ENCODE measurements at places on chromosomes 1 and 21.

GRCh38 chr1:244598611-244599010 lies 54.3 kb upstream of the DESI2 start:
- no peak for DNase-seq

DNA sequence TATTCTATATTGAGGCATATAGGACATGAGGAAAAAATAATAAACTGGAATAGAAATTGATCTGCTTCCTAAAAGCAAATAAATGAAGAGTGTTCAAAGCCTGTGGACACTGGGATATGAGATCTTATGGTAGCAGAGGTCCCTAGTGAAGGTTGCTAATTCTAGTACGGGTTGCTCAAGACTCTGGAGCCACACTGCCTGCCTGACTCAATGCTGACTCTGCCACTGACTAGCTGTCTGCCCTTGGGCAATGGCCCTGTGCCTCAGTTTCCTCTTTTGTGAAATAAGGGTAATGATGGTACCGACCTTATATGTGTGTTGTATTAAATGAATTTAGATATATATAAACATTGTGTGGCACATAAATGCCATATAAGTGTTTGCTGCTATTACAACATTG lies 59.0 kb upstream of the C1orf53 start:
- DNase-seq, result no peak

- DNase-seq, result peak; percentile 35
These were observed 788.4 kb upstream of the PRMT6 start for GRCh38 chr1:106268070-106268469.

GRCh38 chr1:95650631-95651030 lies 416.6 kb downstream of the RWDD3 start:
- DNase-seq, result no peak

DNA sequence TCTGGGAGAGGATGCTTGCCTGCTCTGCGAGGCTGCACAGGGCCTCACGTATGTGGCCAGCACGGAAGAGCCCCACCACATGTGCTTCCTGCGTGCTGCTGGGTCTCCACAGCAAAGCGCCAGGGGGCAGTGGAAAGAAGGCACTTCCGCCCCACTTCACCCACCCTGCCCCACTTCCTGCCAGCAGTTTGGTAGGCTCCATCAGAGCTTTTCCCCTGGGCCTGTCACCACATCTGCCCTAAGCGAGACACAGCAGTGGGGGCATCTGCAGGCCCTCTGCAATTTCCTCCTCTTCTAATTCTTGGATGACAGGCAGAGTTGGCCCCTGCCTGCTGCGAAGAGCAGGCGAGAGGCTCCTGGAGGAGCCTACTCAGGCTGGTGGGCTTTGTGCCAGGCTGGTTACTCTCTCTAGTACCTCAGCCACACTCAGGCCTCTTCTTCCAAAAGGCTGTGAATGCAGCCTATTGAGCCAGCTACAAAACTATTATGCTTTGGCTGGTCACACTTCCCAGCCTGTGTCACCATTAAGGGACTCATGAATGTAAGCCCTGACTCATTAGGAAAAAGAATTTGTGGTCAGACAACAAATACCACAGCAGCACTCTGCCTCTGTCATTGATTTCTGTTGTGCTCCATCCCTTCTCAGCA lies 25.0 kb downstream of the CD244 start:
- peak; percentile 96 for DNase-seq

GRCh38 chr1:211285196-211285595 lies 26.0 kb downstream of the RCOR3 start:
- no peak for DNase-seq

DNA sequence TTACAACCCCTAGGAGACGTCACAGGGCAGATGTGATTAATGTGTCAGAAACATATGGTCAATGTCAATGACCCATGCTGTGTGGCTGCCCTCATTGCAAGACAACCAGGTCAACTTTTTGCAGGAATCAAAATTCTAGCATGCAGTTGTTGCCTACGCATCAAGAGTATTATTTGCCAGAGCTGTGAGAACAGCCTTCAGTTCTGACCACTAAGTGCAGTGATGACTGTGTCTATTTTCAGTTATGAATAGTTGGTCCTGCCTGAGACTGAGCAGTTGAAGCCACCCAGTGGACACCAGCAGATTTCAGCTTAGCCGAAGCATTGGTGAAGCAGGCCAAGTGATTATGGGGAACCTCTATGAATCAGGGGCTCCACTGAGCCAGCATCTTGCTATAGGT lies 47.3 kb downstream of the LYPLAL1 start:
- no peak for DNase-seq

DNA sequence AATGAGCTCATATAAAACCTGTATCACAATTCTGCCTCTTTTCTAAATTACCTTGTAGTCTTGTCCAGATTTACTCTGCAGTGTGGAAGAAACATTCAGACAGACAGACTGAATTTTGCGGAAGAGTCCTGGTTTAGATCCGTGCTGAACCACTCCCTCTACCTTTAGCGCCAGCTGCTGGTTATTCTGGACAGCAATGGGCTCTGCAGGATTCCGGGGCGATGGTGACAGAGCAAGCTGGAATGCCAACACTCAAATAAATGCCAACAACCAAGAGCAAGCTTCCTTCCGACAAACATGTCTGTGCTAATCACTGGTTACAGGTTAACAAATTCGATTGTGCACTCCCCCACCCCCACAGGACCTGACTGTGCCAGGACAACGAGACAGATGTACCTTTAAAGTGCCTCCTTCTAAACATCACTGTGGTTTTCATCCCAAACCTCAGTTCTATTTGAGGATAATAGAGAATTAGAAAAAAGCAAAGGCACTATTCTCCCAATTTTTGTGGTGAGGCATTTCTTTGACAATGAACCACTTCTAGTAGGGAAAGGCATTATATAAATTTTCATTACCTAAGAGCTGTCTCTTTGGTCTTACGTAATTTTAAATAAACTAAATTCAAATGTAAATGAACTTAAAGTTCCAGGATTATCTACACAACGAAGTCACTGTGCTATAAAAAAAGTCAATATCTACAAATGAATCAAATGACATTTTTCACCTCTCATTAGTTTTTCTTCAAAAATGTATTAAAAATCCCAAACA lies 90.4 kb downstream of the INTS7 start:
- DNase-seq, result no peak

DNA sequence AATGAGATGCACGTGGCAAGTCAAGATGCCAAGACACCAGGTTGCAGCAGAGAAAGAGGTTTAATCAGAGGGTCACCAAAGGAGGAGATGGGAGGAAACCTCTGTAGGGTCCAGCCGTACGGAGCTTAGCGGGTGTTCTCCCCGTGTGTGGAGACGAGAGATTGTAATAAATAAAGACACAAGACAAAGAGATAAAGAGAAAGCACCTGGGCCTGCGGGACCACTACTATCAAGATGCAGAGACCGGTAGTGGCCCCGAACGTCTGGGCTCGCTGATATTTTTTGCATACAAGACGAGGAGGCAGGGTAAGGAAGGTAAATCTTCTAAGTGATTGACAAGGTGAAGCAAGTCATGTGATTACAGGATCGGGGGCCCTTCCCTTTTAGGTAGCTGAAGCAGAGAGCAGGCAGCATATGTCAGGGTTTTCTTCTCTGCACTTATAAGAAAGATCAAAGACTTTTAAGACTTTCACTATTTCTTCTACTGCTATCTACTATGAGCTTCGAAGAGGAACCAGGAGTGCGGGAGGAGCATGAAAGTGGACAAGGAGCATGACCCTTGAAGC lies 41.2 kb upstream of the TDRD10 start:
- no peak for DNase-seq

- no peak for DNase-seq
These were observed 51.7 kb downstream of the SKI start for GRCh38 chr1:2279817-2280216.

DNA sequence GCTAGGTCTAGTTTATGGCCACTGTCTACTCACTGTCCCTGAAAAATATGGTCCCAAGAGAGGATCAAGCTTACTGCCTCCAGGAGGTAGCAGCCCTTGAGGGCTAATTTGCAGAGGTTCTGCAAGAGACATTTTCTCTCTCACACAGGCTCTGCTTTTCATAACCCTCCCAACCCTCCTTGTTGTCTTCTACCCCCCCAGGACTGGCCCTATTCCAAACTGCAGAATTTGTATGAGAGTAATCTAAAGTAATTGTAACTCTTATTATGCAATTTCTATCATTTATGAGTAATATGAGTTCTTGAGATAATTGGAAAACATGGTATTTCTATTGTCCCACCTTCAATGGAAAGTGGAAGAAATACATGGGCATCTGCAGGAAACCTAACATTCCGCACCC lies 70.4 kb upstream of the CD55 start:
- no peak for DNase-seq

DNA sequence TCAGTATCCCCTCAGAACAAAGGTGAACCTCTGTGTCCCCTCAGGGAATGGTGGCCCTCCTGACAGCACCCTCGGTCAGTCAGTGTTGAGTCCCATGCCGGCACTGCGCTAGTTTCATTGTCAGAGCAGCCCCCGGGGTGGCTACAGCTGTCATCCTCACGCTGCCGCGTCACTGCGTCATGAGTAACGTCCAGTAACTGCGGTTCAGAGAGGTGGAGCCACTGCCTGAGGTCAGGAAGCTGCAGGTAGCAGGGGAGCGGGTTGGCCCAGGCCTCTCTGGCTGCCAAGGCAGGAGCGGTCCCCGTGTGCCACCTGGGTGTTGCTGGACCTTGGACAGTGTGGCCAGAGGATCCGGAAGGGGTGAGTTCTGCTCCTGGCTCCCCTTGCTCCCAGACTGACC lies 20.2 kb upstream of the WNT4 start:
- DNase-seq, result no peak

- no peak for DNase-seq
These were observed 52.6 kb upstream of the NHLH2 start for GRCh38 chr1:115893545-115893944.

DNA sequence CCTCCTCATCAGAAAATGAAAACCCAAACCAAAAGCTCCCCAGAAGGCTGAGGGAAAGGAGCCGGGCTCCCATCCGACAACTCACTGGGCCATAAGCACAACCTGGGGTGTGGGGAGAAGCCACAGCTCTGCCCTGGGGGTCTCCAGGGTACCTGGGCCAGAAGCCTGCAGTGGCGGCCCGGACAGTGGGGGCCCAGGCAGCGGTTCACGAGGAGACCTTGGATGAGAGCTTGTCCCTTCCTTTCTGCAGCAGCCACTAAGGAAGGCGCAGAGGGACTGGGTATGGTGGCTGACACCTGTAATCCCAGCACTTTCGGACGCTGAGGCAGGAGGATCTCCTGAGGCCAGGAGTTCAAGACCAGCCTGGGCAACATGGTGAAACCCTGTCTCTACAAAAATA lies 17.5 kb upstream of the TRAPPC10 start:
- DNase-seq, result no peak

DNA sequence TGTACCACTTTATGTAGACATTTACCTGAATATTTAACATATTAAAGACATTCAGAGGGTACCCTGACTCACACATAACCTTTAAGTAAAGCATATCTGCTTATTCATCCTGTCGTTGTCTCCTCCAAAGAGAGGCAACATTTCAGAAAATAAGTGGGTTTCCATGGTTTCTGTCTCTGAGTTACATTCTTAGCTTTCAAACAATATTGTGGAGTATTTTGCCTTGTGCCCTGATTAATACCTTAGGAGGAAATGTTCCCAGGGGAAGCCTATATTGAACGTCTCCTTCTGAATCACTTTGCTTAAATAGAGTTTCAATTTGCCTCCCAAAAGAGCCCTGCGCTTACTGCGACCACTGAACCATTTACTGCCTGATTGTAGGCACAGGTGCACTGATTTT lies 26.1 kb downstream of the PALMD start:
- no peak for DNase-seq

- DNase-seq, result peak; percentile 64
These were observed 3.5 kb downstream of the EPHX1 start for GRCh38 chr1:225813214-225813964.

GRCh38 chr1:64948905-64949833 lies 17.2 kb downstream of the JAK1 start:
- no peak for DNase-seq

- no peak for DNase-seq
These were observed 471.7 kb upstream of the B3GALT2 start for GRCh38 chr1:193658081-193658480.

DNA sequence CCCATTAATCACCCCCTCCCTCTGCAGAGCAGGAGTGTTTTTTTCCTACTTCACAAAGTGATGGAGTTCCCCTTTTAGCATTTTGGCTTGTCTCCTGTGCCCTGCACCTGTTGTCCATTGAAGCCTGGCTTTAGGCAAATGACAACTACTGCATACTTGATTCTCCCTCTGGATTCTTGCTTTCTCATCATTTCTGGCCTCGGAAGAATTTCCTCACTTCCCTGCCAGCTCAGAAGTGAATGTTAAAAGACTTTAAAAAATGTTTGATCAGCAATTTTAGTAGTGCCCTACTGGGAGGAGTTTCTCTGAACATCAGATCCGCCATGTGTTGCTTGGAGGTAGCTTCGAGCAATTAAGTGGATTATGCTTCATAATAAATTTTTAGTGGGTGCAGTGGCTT lies 28.1 kb downstream of the RCOR3 start:
- no peak for DNase-seq

- no peak for DNase-seq
These were observed 176.6 kb downstream of the VPS13D start for GRCh38 chr1:12406211-12407021.

- DNase-seq, result no peak
These were observed 443.4 kb upstream of the NCAM2 start for GRCh38 chr21:20554785-20555184.

- DNase-seq, result no peak
These were observed 98.8 kb upstream of the DUSP10 start for GRCh38 chr1:221840511-221841243.

DNA sequence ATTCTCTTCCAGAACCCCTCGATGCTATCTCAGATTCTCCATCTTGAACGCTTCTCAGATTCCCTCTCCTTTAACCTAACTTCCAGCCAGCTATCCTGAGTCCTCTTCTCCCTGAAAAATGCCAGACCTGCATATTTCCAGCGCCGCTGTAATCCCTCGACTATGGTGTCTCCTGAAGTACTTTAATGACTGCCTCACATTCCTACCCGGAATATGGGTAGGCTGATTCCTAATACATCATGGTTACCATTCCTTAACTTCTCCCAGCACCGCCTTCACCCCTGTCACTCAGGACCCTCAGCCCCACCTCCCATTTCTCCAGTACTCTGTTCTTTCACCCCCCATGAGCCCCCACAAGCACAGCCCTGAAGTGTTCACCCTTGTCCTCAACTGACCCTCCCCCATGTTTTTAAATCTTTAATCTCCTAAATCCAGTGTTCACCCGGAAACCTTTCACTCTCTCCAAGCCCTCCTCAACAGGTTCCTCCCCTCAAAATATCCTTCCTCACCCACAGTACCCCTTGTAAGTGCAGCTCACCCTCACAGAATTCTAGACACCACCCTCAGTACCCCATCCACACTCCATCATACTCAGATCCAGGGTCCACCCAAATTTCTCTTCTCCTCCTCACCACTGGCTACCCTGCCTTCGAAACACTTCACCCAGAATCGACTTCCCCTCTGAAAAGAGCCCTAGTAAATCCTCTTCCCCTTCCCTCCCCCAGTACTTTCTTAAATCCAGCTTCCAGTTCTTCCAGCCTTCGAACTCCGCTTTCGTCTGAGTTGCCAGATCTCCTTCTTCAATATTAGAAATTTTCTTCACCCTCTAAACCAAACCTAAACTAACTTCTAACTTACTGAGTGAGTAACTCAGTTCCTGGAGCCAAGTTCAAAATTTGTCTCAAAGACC lies 922 bp downstream of the CPT2 start:
- DNase-seq, result peak; percentile 43
